Esophagus mucosa (tissue), 1 donor: ENCODE measurements at places on chromosomes 6 and 20.

DNA sequence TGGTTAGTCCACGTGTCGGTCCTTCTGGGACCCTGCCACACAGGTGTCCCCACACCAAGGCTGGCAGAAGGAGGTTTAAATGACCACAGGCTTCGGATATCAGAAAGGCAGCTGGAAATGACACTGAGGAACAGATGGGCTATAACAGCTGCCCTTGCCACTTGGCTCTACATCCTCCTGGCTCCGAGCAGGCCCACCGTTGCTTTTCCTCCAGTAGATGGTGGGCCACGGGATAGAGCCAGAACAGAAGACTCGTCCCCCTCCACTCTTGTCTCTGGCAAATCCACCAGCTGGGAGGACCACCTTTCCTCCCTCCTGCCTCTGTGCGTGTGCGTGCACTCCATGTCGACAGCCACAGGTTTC, 17.6 kb downstream of the WRNIP1 start:
- ATAC-seq = no peak

GRCh38 chr6:53962646-53963045, 148.6 kb upstream of the MLIP start:
- ATAC-seq = no peak

- no peak for ATAC-seq
These were observed 12.2 kb upstream of the MDFI start for GRCh38 chr6:41626022-41626421.

GRCh38 chr6:156984178-156984738, 207.1 kb downstream of the ARID1B start:
- ATAC-seq = no peak

DNA sequence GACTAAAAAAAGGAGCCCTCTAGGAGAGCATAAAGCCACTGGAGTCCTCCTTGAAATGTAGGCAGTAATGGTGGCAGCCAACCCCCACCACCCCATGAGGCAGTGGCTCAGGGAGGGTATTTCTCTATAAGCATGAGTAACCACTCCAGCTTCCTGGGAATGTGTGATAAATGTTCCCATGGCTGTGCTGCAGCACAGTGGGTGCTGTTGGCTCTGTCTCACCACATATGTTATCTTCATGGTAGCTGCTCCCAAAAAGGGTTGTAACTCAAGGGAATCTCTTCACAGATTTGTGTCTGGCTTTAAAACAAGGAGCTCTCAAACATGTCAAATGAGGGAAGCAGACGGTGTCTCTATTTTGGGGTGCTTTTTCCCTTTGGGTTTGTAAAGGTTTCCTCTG, 7.5 kb upstream of the PHACTR1 start:
- no peak for ATAC-seq

DNA sequence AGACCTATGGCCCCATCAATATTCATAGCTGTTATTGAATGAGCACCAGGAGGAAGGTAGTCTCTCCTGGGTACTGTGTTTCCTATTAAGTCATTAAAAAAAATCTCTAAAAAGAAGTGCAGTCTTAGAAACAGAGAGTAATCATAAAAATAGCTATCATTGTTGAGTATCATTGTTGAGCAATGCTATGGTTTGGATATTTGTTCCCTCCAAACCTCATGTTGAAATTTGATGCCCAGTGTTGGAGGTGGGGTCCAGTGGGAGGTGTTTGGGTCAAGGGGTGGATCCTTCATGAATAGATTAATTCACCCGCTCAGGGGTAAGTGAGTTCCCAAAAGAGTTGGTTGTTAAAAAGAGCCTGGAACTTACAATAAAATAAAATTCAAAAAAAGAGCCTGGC, 88.1 kb upstream of the IYD start:
- ATAC-seq = no peak

GRCh38 chr6:118755941-118756646, 104.7 kb upstream of the CEP85L start:
- no peak for ATAC-seq

DNA sequence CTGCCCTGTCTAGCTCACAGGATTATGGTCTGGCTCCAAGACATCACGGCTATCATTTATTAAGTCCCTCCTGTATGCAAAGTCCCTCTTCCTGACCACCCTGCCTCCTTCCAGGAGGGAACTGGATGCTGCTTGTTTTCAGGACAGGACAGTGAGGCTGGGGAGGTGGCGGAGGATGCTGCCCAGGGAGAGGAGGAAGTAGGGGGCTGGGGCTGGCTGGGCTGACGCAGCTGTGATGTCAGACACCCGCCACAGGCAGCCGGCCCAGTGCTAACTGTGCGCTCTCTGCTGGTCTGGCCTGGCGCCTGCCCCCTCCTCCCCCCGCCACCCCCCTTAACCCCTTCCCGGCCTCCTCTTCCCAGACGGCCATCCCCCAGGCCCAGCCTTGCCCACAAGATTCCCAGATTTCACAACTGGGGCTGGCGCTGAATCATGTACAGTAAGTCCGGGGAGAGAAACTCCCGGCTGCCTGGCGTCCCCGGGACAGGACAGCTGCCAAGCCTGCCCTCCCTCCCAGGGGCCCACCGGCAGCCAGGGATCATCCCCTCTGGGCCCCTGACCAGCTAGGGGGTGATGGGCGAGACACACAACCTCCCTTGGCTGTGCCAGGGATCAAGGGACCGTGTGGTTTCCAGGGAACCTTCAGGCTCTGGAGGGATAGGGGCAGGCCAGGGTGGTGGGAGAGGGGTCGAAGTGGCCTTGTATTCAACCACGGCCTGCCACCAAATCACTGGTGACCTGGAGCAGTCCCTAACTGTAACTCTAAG, 118.1 kb downstream of the CEBPB start:
- ATAC-seq = peak; percentile 60

GRCh38 chr6:168319279-168320111, at the start of gene DACT2:
DACT2 (minus strand) TSS chr6:168319777; CDS start chr6:168319633, 144 bp downstream.
- ATAC-seq = peak; percentile 19

- ATAC-seq = no peak
These were observed 72.3 kb downstream of the OR2B2 start for GRCh38 chr6:27839626-27840475.

GRCh38 chr6:106082735-106083398, 3.3 kb upstream of the PRDM1 start:
- peak; percentile 77 for ATAC-seq

DNA sequence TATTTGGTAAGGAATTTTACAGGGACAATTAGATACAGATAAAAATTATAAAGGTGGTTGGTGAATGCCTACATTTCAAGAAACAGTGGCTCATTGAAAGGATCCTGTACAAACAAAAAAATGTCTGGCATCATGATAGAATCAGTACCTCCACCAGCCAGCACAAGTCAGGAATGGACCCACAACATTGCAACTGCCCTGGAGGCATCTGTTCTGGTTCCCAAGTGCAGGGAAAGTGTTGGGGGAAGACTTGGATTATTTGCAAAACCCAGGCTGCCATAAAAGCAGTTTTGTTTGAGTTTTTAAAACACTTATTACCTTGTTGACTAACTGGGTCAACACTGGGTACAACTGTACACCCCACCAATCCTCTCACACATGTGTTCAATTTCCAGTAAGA, 24.3 kb downstream of the ARHGAP40 start:
- ATAC-seq = no peak

DNA sequence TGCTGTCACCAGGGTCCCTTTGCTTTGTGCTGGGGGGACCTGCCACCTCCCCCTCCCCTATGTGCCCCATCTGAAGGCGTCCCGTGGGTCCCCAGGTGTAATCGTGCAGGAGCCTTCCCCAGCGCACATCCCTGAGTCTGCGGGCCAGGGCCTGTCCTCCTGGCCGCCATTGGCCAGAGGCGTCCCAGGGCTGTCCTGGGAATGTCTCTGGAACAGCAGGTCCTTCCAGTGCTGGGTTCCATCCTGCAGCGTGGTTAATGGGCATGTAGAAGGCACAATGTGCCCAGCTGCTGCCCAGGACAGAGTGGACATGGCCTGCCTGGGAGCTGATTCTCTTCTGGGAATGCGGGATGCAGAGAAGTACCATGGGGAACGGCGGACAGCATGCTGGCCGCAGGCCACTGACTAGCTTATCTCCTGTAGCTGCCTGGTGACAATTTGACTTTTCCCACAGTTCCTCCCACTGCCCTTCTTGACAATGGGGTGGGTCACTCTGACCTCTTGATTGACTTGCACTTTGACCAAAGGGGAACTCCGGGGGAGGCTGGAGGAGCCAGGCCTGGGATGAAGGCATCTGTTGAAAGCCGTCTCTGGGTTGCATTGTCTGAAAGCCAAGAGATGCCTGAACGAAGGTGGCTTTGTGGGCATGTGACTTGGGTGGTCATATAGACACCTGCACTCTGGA, 64.0 kb downstream of the CTCFL start:
- ATAC-seq = no peak

- peak; percentile 27 for ATAC-seq
These were observed 9.1 kb upstream of the ZNFX1 start for GRCh38 chr20:49286689-49287551.

DNA sequence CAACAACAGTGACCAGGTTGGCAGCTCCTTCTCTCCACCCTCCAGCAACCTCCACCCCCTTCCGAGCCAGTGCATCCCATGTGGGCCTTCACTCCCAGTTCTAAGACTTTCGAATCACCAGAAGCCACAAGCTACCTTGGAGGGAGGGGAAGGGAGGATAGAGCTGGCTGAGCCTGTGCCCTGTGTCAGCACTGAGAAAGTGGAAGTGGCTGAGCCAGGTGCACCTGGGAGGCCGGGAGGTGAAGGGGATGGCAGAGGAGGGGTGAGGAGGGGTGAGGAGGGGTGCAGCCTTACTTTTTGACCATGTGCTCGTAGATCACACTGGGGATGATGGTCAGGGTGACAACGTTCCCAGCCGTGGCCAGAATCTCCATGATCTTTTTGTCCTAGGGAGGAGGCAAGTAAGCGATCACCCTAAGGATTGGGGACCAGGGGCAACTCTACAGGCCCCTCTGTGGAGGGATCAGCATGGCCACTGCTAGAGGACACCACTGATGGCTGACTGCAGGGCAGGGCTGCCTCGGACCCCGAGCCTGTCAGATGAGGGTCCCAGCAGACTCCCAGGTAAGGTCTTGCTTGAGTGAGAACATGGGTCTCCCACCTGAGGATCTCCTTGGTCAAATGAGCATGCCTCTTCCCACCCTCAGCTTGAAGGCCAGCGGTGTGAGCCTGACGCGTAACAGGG, 18.3 kb downstream of the SDCBP2 start:
- no peak for ATAC-seq

GRCh38 chr6:162313922-162314660, 413.5 kb downstream of the PRKN start:
- ATAC-seq = peak; percentile 71
